ENCODE measurements at places on chromosomes 5 and 9.
A peak's percentile ranks its signal among the peaks of the same experiment; 100 is the strongest.

GRCh38 chr9:15936306-15936921 is 383.6 kb downstream of the CCDC171 start:
- no peak for DNase-seq

DNA sequence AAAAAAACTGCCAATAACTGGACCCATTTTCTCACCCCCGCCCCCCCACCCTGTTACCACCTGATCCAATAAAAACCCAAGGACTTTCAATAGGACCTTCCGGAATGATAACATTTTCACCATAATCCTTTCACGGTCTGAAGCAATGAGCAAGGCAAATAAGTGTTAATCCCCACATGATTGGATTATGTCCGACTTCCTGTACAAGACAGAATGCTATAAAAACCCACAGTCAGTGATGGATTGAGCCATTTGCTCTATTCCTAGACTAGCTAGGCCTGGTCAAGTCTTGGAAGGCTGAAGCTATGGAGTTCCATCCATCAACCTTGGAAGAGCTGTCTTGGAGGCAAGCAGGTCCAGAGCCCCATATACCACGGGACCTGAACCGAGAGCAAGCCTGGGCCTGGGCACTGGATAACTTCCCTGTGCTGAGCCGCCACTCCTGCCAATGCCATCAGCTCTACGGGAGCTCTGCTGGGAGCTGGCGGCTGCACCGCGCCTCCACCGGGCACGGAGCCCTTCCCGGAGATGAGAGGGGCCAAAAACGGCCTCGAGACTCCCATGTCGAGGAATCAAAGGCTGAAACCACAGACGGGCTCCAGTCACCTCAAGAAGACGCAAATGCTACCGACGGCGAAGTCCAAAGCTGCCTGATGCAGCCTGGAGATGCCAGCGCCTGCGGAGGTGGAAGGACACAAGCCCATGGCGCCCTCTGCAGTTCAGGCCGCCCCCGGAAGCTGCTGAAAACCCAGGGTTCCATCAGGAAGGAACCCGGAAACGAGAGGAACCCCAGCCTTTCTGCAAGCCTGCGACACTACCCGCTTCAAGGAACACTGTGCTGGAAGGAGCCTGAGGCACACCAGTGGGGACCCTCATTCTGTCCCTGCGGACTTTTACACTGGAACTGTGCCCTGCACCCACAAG is 69.2 kb downstream of the ANXA2R start:
- no peak for DNase-seq

GRCh38 chr5:180103487-180104167 is 32.1 kb upstream of the RNF130 start:
- DNase-seq, result no peak

GRCh38 chr5:132444061-132444460 is 46.5 kb downstream of the IRF1 start:
- DNase-seq, result no peak

DNA sequence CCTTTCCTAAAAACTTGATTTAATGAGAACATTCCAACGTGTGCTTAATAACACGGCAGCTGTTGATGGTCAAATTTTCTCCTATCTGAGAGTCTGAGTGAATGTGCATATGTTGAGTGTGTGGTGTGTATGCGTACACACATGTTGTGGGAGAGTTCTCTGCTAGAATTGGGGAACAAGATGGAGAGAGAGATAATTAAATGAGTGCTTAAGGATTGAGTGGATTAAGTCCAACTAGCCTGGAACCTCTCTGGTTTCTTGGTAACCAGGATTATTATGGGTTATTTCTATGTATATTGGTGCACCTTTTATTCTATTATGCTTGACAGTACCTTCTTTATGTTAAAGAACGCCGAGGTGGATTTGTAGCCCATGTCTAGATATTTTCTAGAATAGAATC is 36.4 kb upstream of the TNFAIP8 start:
- no peak for DNase-seq

GRCh38 chr9:109012009-109012875 is 1.1 kb downstream of the CTNNAL1 start:
- peak; percentile 61 for DNase-seq

DNA sequence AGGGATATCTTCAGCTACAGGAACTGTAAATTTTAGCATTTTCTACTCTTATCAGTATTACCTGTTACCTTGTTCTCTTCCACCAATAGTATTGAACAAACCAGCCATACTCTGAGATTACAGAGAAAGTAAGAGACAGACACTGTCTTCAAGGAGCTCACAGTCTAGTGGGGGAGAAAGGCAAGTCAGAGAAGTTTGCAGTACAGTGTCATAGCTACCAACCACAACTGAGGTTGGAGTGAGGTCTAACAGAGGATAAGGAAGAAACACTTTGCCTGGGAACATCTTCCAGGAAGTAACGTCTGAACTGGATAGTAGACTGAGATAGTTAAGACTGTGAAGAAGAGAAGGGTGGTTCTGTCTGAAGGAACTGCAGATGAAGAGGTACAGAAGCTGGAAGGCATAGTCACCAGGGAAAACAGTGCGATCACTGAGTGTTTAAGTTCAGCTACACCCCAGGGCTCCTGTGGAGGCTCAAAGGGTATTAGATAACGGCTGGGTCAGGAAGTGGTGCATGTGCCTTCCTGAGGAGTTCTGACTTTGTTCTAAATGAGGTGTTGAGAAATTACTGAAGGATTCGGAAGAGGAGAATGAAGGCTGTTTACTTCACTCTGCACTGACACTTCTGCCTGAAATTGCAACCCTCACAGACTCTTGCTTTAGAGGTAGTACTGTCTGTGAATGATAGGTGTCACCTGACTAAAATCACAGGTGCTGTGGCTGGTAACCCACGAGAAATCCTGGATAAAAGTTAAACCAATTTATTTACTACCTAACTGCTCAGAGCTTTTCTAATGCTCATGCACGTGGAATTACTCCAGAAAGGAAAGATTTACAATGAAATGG is 841.6 kb downstream of the MAT2B start:
- DNase-seq, result peak; percentile 63

DNA sequence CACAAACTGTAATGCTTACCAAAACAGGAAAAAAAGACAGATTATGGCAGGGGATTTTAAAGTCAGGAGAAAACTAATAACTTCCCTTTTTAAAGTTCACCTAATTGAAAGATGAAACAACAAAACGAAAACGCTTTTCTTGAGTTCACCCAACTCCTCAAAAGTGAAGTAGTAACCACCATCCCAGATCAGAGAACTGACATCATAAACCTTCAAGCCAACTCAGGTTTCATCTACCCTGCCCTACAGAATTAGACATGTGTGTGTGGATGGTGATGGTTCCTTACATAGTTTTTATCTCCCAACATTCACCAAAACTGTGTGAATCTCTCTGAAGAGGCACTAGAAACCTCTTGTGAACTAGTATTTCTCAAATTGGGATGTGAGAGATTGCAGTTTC is 195.2 kb upstream of the PTGER4 start:
- peak; percentile 5 for DNase-seq

GRCh38 chr5:65508978-65509377 is 27.3 kb upstream of the ADAMTS6 start:
- no peak for DNase-seq

- DNase-seq, result no peak
Observed at GRCh38 chr5:61053937-61054336, 108.3 kb downstream of the SMIM15 start.

- DNase-seq, result no peak
Observed at GRCh38 chr9:70753311-70753710, 338.9 kb upstream of the KLF9 start.

DNA sequence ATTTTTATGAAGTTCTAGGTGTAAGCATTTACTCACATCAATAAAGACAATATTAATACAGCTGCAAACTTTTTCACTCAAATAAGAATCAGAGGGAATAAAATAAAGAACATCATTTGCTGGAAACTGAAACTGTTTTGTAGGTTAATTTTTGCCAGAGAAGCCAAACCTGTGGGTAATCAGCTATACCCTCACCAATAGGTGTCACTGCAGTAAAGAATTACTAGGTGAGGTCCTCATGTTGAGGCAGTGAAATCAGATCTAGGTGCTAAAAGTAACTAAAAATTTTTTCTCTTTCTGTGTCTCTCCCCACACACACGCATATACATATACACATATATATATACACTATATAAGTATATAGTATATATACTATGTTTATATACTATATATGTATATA is 1016.3 kb upstream of the SEMA6A start:
- peak; percentile 58 for DNase-seq

- no peak for DNase-seq
Observed at GRCh38 chr5:30871196-30871595, 322.3 kb upstream of the CDH6 start.

GRCh38 chr5:62473209-62473608 is 60.6 kb downstream of the IPO11 start:
- DNase-seq, result no peak

- DNase-seq, result no peak
Observed at GRCh38 chr5:99814321-99815063, 720.7 kb upstream of the FAM174A start.

GRCh38 chr5:158953929-158954534 is 145.7 kb downstream of the EBF1 start:
- DNase-seq, result peak; percentile 3

DNA sequence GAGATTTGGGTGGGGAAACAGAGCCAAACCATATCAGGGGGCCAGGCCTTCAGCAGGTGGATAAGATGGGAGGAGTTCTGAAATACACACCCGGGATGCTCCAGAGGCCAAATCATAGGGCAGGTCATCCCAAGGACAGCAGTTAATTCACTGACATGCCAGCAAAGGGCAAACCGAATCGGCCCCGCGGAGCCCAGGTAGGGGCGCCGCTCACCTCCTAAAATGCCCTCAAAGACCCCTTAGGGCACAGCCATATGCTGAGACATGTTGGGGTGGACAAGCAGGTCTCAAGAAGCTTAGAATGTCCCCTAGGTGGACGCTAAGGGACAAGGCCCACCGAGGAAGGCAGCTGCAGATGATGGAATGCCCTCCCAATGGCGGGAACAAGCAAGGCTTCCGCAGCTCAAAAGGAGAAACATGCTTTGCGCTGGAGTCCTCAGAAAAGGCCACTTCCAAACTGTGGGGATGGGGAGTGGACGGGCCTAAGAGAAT is 144.9 kb downstream of the ERCC6L2 start:
- no peak for DNase-seq

DNA sequence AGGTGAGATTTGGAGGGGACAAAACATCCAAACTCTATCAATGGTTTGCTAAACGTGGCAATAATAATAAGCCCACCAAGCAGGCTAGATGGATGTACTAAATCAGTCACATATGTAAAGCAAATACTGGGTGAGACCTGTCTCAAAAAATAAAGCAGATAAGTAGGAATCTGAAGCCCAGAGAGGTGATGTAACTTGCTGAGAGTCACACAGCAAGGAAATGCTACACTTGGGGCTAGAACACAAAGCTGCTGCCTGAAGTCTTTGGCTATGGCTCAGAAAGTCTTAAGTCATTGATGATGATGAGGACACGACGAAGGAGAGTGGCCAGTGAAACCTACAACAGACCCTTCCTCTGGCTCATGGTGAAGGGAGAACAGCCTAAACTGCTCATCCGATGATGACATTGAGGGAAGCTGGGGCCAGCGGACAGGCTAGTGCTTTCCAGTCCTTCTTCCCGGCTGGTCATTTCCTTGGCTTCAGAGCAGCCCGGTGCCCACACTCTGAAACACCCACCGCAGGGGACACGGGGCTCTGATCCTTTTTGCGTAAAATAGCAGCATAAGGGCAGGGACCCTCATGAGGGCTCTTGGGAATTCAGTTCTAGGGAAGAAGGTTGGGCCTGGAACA is 14.1 kb downstream of the DUSP1 start:
- DNase-seq, result no peak

DNA sequence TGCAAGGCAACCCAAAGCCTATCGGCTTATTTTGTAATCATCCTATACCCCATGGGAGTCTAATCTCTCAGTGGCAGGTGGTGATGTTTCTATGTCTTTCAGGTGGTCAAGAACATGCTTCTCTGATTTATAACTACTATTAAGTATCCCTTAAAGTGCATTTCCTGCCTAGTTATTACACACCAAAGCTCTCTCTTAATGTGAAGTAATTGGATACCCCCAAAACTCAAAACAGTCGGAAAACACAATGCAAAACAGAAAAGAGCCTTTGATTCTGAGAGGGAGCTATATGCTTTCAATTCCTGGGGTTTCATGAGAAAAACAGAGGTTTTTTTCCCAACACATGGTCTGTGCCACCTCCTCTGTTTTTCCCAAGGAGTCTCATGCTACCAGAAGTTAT is 416.4 kb downstream of the CSNK1G3 start:
- no peak for DNase-seq

GRCh38 chr5:79516986-79517385 is 3.1 kb upstream of the HOMER1 start:
- DNase-seq, result no peak

- DNase-seq, result no peak
Observed at GRCh38 chr9:18935541-18935940, 97.5 kb downstream of the SAXO1 start.

Measured in hematopoietic multipotent progenitor cell treated with erythropoietin and hydrocortisone succinate and interleukin-3 and kit ligand, for 6 days (in vitro differentiated cells).